ENCODE measurements at places on chromosomes 12 and 14. TPM values are rescaled to one million over a fixed set of nuclear protein-coding genes. Genes with fewer than 3 reads are reported as not detected.

- DNase-seq: no peak
Observed at GRCh38 chr12:104218935-104219334, 3.4 kb downstream of the TXNRD1 start.

DNA sequence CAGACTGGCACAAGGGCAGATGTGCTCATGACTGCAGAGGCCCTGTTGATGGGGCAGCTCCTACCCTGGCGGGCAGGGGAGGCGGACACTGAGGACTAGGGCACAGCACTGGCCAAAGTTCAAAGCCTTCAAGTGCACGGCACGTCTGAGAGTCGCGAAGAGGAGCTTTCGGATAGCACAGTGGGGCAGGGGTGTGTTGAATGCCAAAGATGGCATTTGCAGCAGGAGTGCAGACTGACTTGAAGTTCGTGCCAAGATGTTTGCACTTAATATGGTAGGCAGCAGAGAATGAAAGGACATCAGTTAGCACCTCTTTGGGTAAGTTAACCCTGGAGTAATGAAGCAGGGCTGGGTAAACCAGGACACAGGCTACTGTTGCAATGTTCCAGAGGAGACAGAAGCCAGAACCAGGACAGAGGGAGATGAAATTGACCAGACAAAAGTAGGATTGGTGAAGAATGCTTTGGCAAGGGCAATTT, 6.7 kb upstream of the EML1 start:
- no peak for DNase-seq

GRCh38 chr14:95011445-95012006, 145.8 kb downstream of the DICER1 start:
- DNase-seq: no peak

DNA sequence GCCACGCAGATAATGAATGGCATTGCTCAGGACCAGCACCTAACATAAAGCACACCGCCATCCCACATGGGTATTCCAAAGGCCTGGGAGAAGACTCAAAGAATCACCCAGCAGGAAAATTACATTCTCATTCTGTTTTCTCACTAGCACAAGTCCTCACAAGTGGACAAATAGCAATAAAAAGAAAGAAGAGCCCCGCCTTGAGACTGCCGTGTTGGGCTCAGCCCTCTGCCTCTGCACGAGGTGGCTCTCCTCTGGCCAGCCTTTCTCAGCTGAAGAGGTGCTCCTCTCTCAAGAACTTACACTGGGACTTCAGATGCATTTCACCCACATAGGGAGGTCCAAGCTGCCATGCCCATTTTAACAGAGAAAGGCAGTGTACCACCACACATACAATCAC, 207.5 kb downstream of the SPTSSA start:
- no peak for DNase-seq

DNA sequence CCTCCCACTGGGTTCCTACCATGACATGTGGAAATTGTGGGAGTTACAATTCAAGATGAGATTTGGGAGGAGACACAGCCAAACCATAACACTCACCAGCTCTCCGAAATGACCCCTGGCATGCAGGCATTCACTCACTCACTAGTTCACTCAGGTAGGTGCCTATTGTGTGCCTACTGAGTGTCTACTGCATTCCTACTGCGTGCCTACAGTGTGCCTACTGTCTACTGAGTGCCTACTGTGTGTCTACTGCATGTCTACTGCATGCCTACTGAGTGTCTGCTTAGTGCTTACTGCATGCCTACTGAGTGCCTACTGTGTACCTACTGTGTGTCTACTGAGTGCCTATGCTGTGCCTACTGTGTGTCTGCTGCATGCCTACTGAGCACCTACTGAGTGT, 71.7 kb upstream of the FZD10 start:
- no peak for DNase-seq

GRCh38 chr12:42446761-42447160, 120.8 kb downstream of the PPHLN1 start:
- DNase-seq: no peak

DNA sequence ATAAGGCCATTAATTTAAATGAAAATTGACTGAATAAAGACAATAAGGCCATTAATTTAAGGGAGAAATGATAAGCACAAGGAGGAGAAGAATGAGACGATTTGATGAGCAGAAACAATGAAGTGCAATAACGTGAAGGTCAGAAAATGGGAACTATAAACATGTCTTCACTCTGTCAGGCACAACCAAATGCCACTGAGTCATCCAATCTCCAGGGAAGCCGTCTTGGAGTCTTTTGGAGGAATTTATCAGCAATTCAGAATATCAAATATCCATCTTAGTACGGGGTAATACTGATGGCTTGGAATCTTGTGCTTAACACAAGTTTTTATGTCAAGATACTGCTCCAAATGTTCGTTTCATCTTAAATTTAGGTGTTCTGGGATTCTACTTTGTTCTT, 159.9 kb downstream of the CAPZA3 start:
- DNase-seq: no peak

- DNase-seq: no peak
Observed at GRCh38 chr12:121578230-121579189, 2.3 kb downstream of the KDM2B start.

- DNase-seq: no peak
Observed at GRCh38 chr14:54818201-54819133, 84.2 kb downstream of the GCH1 start.

GRCh38 chr12:9619411-9620179, 11.9 kb upstream of the KLRB1 start:
- DNase-seq: no peak

DNA sequence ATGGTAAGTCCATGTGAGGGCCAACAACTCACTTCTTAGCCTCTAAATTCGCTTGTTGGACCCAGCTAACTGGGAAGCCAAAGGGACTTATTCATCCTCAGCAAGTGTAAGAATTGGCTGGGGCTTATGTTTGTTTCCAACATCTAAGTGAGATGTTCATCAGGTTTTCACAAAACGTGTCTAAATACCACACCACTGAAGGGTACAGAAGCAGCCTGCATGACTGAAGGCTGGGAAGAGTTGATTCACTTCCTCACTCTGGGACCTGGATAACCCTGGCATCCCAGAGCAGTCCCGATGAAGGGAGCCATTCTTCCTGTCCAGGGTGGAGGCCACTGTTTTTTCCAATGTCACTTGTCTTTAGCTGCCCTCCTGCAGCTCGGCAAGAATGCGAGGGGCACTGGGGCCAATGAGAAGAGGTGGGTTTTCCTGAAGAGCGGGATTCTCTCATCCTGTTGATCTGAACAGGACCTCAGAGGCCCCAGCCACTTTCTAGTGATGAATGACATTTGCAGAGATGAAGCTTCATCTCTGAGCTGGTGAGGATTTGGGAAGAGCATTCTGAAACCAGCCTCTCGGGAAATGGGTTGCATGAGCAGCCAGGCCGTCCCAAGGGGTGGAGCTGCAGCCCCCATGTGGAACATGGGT, 12.2 kb upstream of the COL2A1 start:
- no peak for DNase-seq

GRCh38 chr12:38501481-38501880, 184.9 kb downstream of the ALG10B start:
- DNase-seq: no peak

- peak; percentile 62 for DNase-seq
Observed at GRCh38 chr12:66409195-66409871, 107.0 kb downstream of the HELB start.

- no peak for DNase-seq
Observed at GRCh38 chr12:23987046-23987445, 37.6 kb upstream of the SOX5 start.

DNA sequence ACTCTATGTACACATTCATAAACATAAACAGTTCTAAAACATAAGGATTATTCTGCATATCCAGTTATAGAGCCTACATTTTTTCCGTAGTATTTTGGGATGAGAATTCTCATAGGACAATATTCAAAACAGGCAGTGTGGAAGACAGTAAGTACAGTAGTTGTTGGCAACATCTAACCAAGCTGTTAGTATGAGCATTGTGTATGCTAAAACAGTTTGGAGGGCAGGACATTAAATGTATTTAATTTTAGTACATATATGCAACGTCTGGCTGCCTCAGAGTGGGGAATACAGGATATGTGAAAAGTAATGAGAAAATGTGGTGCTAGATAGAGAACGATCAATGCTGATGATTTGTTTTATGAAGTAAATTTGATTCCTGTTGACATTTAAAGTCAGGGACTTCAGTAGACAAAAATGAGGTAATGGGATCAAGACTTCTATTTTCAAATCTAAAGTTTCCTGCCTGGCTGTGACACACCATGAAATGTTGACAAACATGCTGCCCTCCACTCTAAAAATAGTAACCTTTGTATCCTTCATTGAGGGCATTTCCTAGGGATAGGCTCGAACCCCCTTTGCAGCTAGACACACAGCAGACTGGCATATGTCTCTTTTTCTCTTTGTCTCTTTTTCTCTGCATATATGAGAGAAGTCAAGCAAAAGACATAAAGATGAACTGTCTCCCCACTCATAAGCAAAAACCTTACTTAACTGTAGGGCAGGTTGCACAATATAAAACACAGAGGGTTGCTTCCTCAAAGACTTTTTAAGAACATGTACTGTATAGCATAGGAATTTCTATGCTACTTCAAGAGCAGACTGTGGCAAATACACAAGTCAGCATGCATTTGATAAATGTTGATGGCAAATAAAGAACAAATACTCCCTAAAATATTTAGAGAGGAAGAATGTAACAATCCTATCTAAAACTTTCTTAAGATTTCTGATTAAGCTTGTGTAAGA, 75.5 kb upstream of the GTF2A1 start:
- no peak for DNase-seq

DNA sequence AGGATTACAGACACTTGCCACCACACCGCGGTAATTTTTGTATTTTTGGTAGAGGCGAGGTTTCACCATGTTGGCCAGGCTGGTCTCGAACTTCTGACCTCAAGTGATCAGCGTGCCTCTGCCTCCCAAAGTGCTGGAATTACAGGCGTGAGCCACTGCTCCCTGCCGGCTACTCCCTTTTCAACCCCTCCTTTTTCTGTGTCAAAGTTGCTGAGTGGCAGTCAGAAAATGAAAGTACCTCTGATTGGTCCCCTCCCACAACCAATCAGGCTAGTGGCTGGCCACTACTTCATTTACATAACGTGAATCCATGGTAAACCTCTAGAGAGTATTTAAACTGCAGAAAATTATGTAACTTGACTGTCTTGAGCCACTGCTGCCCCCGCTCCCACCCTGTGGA, 5.9 kb downstream of the RESF1 start:
- DNase-seq: no peak

DNA sequence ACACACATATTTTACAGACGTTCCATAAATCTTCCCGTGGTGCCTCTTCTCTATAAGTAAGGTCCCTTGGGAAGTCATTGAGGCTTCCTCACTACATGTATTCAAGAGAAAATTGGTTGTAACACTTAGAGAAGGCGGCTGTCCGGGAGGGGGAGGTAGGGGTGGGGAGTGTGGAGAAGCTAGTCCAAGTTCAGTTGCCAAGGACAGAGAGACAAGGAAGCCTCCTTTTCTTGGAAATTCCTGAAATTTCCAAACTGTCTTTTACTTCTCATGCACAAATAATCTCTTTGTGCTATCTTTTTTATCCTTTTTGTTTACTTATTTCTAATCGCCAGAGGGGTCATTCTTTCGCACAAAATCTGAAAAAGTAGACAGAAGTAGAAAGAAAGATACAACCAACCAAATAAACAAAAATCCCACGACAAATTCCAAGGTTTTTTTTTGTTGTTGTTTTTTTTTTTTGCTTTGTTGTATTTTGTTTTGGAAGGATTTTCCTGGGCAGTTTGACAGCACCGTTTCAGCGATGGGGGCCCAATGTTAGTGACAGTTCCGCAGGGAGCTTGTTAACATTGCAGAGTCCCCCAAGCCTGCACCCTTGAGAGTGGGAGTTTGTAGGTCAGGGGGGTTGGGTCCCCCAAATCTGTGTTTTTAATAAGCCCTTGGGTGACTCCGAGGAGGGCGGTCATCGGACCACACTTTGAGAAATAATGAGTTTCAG, 45.2 kb downstream of the MAP1LC3B2 start:
- DNase-seq: no peak

- DNase-seq: no peak
Observed at GRCh38 chr12:53338916-53339315, 2.8 kb upstream of the SP7 start.

- DNase-seq: no peak
Observed at GRCh38 chr12:51371295-51371953, 19.8 kb downstream of the GALNT6 start.

DNA sequence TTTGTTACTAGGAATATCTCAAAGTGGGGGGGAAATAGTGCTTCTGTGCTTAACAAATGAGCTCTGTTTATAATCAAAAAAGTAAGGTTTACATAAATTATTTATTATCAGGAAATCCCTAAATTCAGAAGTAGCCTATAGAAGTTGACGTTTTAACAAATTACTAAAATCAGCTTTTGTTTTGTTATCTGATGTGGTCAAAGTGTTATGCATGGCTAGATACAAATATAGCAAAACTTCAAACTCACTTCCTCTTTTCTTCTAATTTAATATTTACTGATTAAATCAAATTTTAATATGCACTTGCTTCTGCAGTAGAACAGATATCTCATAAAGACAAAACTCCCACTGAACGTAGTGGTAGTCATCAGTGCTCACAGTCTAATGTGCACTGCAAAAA, 47.5 kb downstream of the GARIN6 start:
- DNase-seq: no peak

DNA sequence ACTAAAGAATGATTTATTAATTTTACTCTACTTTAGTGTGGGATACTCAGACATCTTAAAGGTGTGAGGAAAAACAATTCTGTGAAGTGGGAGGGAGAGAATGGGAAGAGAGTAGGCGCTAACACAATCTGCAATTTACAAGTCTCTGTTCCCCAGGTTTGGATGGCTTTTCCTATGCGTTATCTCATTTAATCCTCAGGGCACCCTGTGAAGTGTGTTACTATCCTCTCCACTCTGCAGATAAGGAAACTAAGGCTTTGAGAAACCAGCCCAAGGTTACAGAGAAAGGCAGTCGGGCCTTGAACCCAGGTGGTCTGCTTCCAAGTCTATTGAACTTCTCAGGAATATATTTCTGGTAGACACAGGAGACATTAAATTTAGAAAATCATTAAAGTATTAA, 36.2 kb upstream of the TUBA1C start:
- no peak for DNase-seq

Gene C1S
- 1.1 TPM for total RNA-seq

Gene METAP2
- 68.0 TPM for total RNA-seq

Gene LRRK2
- 0.02 TPM for total RNA-seq

Gene GPRC5A
- total RNA-seq: 0.15 TPM

Gene NT5DC3
- 3.5 TPM for total RNA-seq

Gene SLC4A8
- total RNA-seq: 2.9 TPM

Gene OASL
- total RNA-seq: 34.2 TPM

Gene OTX2
- not detected for total RNA-seq

Gene EXOC5
- 59.9 TPM for total RNA-seq

Gene ABCD2
- 23.5 TPM for total RNA-seq

Gene WNT1
- 0.17 TPM for total RNA-seq

Gene DDX23
- 144 TPM for total RNA-seq

Gene LYZ
- total RNA-seq: not detected

Gene GPD1
- total RNA-seq: 0.37 TPM

Gene RNU4-1
- total RNA-seq: 1,846 TPM

Gene STYK1
- total RNA-seq: 0.35 TPM

Gene KCNMB4
- 0.79 TPM for total RNA-seq

Gene IL22
- 0.42 TPM for total RNA-seq

Gene RIPK3
- 37.5 TPM for total RNA-seq
